ENCODE measurements at places on chromosomes 6 and 20. TPM values are rescaled to one million over a fixed set of nuclear protein-coding genes. Genes with fewer than 3 reads are reported as not detected.
A peak's percentile ranks its signal among the peaks of the same experiment; 100 is the strongest.

- DNase-seq, result no peak
Measured at GRCh38 chr20:63094767-63095499, 88.2 kb upstream of the BHLHE23 start.

WFDC5 gene
- not detected for polyA plus RNA-seq

DNA sequence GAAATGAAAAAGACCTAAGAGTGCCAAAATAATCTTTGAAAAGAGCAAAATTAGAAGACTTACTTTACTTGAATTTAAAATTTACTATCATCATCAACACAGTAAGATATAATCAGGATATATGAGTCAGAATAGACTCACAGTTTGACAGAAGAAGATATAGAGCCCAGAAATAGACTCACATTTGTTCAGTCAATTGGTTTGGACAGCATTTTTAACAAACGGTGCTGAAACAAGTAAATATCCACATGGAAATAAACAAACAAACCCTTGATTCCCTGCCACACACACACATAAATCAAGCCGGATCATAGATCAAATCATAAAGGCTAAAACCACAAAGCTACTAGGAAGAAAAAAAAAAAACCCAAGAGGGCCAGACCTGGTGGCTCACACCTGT is 291.1 kb downstream of the ADGRG6 start:
- DNase-seq, result no peak

LST1 gene
- polyA plus RNA-seq, result 5.7 TPM

- no peak for DNase-seq
Measured at GRCh38 chr20:61934716-61935530, 130.8 kb downstream of the TAF4 start.

GRCh38 chr6:39938773-39939654 is 4.8 kb upstream of the MOCS1 start:
- no peak for DNase-seq

- peak; percentile 64 for DNase-seq
Measured at GRCh38 chr20:1322511-1323245, 6.3 kb downstream of the SDCBP2 start.

GRCh38 chr6:162572240-162572639 is 155.3 kb downstream of the PRKN start:
- peak; percentile 14 for DNase-seq

DNA sequence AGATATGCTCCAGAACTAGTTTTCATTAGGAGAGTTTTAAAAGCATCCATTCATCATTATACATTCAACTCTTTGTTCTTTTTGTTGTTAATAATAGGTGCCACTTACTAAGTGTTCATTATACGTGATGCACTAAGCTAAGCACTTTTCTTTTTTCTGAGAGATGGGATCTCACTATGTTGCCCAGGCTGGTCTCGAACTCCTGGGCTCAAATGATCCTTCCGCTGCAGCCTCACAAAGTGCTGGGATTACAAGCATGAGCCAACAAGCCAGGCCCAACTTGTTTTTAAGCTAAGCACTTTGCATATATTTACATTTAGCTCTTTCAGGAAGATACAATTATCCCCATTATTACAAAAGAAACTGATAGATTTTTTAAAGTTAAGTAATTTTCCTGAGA is 5.7 kb upstream of the GFOD1 start:
- no peak for DNase-seq

GRCh38 chr20:5918856-5919625 is 31.3 kb downstream of the TRMT6 start:
- DNase-seq, result no peak

GRCh38 chr20:50784464-50784863 is 10.4 kb upstream of the BCAS4 start:
- no peak for DNase-seq

All from muscle of leg (tissue), 16 donors.